ENCODE measurements at places on chromosomes 2 and 18.

DNA sequence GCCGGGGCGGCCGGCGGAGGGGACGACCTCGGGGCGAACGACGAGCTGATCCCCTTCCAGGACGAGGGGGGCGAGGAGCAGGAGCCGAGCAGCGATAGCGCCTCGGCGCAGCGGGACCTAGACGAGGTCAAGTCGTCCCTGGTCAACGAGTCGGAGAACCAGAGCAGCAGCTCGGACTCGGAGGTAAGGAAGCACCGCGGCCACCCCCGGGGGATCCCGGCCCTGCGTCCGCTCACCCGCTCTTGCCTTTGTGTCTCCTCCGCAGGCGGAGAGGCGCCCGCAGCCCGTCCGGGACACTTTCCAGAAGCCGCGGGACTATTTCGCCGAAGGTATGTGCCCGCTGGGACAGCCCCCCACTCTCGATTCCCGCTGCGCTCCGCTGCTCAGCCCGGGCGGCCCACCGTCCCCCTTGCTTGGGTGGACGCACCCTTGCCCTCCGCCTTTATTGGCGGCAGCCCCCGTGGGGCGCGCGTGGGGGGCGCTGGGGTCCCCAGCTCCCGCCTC lies 611 bp downstream of the TCF7L1 start:
- DNase-seq = no peak

- no peak for DNase-seq
These were observed 1587.5 kb upstream of the PIK3C3 start for GRCh38 chr18:40367576-40367975.

DNA sequence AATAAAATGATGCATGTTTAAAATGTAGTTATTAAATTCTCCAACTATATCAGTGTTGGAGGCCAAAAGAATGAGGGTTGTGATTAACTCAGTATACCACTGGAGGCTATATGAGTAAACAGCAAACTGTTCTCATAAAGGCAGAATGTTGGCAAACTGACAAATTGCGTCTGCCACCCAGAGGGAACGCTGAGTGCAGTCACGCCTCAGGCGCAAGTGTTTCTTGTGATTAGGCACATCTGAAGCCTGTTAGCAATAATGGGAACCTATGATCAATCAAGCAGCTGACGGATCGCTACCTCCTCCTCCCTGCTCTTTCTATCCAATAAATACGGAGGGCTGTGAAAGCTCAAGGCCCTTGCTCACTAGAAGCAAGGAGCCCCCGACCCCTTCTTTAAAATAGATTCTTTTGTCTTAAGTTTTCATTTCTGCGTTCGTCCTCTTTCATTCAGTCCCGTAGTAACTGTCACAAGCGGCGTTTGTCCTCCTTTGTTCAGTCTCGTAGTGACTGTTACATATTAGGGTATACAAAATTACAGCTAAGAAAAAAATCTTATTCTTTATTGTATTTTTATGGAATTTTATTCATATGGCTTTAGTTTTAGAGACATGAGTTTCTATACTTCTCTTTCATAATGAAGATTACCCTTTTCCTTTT lies 16.3 kb upstream of the RMND5A start:
- DNase-seq = no peak

- DNase-seq = no peak
These were observed 54.8 kb downstream of the CDH20 start for GRCh38 chr18:61388010-61388409.

Measured in HepG2 (cell line).